Cerebellar cortex (tissue), 1 donor: ENCODE measurements at places on chromosomes 7 and 10.

GRCh38 chr10:99658622-99659030 is 683 bp upstream of the ENTPD7 start:
- DNase-seq, result peak; percentile 39

GRCh38 chr10:47438857-47439474 is 44.9 kb downstream of the ANXA8 start:
- peak; percentile 21 for DNase-seq

- no peak for DNase-seq
Observed at GRCh38 chr7:149020483-149020882, 7.8 kb downstream of the PDIA4 start.

DNA sequence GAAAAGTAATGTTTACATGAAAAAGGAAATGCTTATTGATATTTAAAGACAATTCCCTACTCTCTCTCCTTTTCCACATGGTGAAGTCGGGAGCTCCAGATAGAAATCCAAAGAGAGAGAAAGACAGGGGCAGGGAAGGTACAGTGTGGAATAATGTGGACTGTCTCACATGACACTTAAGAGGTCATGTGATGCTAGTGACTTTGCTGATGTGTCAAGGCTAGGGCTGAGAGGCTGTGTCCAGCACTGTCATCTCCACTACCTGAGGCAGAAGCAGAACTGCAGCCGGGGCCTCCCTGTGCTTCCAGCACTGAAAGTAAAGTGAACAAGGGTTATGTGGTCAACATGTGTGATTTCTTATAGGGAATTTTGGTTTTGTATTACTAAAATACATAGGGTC is 26.0 kb downstream of the NRG3 start:
- no peak for DNase-seq

DNA sequence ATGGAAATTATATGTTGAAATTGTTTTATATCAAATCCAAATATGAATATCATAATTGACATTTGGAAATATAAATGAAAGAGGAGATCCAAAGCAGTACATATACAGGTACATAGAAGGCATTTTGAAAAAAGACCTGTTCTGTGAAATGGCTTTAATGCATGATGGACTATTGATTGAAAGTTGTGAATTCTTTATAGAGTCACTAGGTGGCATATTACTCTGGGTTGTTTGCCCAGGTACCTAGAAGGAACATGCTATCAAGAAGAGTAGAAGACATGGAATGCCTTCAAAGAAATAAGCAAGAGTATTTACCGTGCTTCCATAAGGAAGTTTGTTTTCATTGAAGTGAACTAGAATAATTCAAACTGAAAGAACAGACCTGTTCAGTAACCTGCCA is 160.0 kb upstream of the ANK3 start:
- DNase-seq, result peak; percentile 44

GRCh38 chr7:32905175-32905662 is 13.7 kb upstream of the KBTBD2 start:
- DNase-seq, result no peak

- DNase-seq, result no peak
Observed at GRCh38 chr10:103752680-103753248, 102.6 kb downstream of the SH3PXD2A start.

DNA sequence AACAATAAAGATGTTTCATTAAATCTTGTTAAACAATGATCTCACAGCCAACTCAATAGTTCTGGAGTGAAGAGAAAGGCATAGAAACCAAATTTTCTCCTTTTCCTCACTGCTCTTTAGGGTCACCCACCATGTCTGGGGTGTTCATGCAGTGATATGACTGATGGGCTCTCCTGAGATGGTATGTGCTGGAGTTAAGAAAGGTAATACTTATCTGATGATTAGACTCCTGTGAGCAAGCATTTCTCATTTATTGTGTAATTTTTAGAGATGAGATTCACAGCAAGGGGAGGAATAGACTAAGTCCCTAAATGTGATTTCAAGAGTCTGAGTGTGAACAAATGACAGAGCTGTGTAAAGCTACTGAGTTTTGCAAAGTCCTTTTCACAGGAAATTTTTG is 1361.3 kb upstream of the CELF2 start:
- no peak for DNase-seq

- DNase-seq, result no peak
Observed at GRCh38 chr7:107076781-107077698, 32.5 kb downstream of the PRKAR2B start.

DNA sequence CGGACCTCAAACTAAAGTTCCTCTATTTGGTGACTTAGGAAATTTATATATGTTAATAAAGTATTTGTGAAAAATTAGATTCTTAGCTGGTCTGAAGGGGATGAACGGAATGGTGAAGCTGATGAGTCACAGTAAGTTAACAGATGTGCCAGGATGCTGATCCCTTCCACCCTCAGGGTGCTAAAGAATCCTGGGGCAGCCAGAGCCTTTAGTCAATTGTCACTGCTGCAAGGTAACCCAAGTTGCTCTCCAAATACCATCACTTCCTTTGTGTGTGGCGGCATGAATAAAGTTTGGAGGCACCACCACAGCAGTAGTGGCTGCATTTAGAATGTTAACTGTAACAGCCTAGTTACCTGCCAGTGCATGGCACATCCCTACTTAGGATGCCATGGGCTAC is 222.6 kb upstream of the PPP1R3A start:
- DNase-seq, result no peak

DNA sequence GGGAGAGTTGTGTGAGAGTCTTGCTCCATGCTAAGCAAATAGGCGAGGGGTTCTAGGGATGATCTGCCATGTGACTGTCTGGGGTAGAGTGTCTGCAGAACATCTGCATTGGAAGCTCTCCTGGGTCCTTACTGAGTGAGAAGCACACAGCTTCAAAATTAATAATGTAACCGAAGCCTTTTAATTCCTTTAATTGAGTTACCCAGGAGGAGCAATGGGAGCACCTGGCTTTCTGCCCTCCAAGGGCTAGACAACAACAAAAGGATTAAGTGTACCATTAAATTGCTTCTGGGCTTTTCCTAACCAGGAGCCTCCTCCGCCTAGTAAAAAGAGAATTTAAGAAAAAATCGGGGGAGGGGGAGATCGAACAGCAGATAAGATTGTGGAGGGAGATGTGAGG is 102.0 kb upstream of the TBX20 start:
- no peak for DNase-seq

GRCh38 chr7:106794276-106795083 is 70.6 kb upstream of the PIK3CG start:
- DNase-seq, result no peak

DNA sequence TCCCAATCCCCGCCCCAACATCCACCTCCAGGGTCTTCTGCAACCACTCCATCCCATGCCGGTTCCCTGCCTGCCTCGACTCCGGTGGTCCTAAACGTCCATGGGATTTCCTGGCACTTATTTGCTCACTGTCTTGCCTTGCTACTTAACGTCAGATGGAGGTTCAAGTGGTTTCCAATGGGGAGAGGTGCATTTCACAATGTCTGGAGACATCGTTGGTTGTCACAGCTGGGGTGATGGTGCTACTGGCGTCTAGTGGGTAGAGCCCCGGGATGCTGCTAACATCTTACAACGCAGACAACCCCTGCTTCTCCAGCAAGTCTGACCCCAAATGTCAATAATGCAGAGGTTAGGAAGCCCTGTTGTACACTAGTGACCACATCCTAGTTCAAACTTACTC is 82.9 kb upstream of the ANLN start:
- no peak for DNase-seq

DNA sequence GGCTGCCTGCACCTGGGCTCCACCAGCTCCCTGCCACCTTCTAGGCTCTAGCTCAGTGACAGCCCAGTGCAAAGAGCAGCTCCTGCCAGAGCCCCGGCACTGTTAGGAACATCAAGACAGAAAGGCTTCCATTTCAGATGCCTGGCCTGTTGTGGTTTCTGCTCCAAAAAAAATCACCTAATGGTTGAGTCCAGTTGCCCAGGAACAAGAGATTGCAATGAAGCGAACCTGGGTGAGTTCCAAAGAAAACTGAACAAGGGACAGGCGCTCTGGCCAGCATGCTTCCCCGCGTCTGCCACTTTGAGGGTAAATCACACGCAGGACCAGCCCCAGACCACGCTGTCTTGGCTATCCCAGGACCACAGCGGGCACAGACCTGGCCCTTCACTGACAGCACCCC is 47.0 kb upstream of the RASGEF1A start:
- DNase-seq, result no peak

DNA sequence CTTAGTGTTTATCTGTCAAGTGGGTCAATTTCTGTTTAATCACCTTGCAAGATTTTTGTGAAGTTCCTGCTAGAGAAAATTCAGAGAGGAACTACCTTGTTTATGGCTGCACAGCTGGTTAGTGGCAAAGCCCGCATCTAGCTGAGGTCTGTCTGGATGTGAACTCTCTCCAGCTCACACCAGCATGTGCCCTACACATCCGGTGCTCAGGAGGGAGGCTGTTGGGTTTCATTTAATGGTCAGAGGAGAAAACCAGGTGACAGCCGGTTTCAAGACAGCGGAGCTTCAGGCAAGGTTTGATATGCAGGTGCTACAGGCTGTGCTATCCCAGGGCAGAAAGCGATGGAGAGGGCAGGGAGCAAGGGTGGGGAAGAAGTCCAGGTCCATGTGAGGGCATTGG is 351.1 kb downstream of the ACTR3B start:
- DNase-seq, result no peak

DNA sequence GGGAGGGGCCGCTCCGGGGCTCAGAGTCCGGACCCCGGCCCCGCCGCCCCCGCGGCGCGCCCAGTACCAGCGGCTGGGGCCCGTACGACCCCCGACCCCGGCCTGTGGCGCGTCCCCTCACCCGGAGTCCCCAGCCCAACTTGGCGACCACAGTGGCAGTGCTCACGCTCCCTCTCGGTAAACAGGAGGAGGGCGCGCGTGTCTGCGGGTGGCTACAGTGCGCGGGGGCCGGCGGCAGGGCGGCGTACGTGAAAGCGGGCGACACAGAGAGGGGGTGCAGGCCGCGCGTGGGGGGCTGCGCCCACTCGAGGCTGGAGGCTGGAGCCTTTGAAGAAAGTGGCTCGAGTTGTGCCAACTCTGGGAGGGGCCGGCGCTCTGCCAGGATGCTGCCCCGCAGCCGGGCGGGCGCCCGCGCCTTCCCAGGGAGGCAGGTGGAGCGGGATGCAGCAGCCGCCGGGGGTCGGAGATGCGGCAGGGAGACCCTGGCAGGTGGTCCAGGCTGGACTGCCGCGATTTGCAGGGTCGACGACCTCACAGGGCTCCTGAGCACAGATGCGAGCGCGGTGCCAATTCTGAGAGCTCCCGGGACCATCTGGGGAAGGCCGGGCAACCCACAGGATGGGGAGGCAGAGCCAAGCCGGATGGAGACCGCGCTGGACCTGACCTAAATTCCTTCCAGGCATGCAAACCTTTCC is 655 bp downstream of the PTPRE start:
- DNase-seq, result peak; percentile 82

GRCh38 chr10:50552771-50553535 is 70.8 kb downstream of the SGMS1 start:
- DNase-seq, result no peak

- no peak for DNase-seq
Observed at GRCh38 chr7:38360776-38361175, 87.3 kb upstream of the TARP start.

- DNase-seq, result no peak
Observed at GRCh38 chr10:125782616-125783015, 7.0 kb upstream of the MMP21 start.

GRCh38 chr10:119784340-119785067 is 58.7 kb downstream of the INPP5F start:
- DNase-seq, result no peak

GRCh38 chr7:632831-633210 is 93.7 kb upstream of the DNAAF5 start:
- no peak for DNase-seq

DNA sequence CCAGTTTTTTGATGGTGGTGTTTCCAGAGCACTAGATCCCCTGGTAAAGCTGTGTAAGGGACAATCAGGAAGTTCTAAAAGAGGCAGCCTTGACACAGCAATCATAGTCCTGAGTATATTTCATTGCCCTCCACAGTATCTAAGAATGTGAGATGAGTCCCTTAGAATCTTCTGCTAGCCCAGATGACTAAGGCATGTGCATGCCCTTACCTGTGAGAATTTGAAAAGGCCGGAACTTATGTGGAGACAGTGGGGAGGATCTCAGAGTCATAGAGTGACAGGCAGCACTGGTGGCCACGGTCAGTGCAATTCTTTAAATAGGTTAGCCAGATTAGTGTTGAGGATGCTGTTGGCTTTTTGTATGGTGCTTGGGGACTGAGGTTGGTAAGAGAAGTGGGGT is 361.4 kb upstream of the VSTM2A start:
- DNase-seq, result no peak

DNA sequence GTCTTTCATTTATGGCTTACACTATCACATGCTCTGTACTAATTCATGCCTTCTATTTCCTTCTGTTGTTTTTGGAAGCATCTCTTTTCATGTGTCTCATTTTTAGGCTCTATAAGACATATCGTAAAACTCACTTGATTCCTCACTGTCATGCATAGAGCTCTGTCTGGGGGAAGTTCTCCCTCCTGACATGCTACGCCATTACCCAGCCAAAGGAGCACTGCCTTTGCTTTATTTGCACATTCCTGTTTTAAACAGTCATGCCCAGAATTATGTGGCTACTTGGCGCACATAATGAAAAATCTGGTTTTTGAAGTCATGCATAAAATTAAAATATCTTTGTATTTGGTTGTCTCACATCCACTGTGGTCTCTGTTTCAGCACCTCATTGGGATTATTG is 17.6 kb upstream of the AKR1C3 start:
- DNase-seq, result no peak

GRCh38 chr10:119947300-119947699 is 54.8 kb downstream of the SEC23IP start:
- DNase-seq, result no peak
